ENCODE measurements at places on chromosomes 2 and 18. TPM values are rescaled to one million over a fixed set of nuclear protein-coding genes. Genes with fewer than 3 reads are reported as not detected.

The CTLA4 gene
- total RNA-seq = 1.8 TPM

The SIGLEC15 gene
- 0.91 TPM for total RNA-seq

GRCh38 chr18:36153203-36153602 lies 23.5 kb downstream of the ELP2 start:
- no peaks in the 10 kb centered on the region for H3K27me3 ChIP-seq
- H3K4me3 ChIP-seq = no peak overlapping the region
- H3K36me3 ChIP-seq = peaks cover 10% of the 10 kb centered on the region
- peak overlapping the region; percentile 35 for H3K27ac ChIP-seq
- no peaks in the 10 kb centered on the region for H3K4me1 ChIP-seq

The CPO gene
- 0.58 TPM for total RNA-seq

DNA sequence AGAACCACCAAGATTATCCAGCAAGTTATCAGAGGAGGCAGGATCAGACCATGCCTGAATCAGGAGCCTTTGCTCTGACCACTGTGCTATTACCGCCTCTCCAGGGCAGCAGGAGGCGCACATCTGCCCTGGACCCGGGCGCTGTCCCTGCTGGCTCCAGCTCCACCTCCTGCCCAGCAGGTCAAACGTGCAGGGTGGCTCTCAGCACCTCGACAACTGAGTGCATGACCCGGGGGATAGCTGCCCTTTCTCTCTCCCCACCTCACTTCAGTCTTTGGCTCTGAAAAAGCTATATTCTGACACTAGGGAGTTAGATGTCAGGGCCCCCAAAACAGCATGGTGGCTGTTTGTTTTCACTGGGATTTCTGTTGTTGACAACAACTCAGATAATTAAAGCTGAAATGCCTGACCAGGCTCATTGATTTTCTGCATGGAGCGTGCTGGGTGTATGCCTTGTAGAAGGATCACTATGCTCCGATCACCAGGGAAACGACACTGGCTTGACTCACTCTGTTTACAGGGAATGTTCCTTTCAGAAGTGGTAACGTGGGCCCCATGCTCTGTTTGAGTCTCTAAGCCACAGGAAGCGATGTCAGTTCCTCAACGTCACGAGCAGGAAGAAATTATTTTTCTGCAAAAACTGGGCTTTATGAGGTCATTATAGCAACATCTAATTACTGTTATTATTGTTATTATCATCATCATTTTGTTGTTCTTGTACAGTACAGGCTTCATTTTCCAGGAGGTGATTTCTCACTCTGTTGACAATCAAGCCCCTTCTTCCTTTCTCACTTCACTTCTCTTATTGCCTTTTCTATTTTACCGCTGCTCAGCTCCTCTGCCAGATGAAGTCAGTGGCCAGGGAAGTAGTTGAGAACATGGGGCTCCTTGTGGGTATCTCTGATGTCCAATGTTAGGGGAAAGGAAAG lies 125.6 kb downstream of the PLB1 start:
- H3K27ac ChIP-seq = peak overlapping the region; percentile 83
- no peaks in the 10 kb centered on the region for H3K27me3 ChIP-seq
- H3K36me3 ChIP-seq = no peaks in the 10 kb centered on the region
- DNase-seq = peak; percentile 78

DNA sequence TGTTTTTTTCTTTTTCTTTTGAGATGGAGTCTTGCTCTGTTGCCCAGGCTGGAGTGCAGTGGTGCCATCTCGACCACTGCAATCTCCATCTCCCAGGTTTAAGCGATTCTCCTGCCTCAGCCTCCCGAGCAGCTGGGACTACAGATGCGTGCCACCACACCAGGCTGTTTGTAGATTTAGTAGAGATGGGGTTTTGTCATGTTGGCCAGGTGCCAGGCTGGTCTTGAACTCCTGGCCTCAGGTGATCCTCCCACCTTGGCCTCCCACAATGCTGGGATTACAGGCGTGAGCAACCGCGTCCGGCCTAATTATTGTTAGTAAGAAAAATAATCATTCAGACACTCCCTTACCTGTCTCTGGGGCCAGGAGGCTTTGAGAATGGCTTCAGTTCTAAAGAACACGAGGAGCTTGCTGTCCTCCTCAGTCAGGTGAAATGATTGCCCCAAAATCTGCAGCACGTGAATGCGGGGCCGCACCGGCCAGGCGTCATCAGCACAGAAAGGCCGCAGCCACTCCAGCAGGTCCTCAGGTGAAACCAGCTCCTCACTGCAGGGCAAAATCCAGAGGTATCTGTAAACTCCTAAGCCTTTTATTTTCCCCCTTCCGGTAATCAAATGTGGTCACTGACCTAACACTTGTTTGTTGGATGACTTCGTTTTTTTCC lies 342.6 kb downstream of the NBAS start:
- no peak overlapping the region for H3K4me3 ChIP-seq
- H3K4me1 ChIP-seq = no peaks in the 10 kb centered on the region
- no peaks in the 10 kb centered on the region for H3K27me3 ChIP-seq
- peaks cover 6% of the 10 kb centered on the region for H3K36me3 ChIP-seq
- DNase-seq = no peak

GRCh38 chr2:132560562-132560961 lies 109.4 kb downstream of the LYPD1 start:
- H3K4me1 ChIP-seq = no peaks in the 10 kb centered on the region
- no peak overlapping the region for H3K27ac ChIP-seq
- no peak for DNase-seq
- H3K4me3 ChIP-seq = no peak overlapping the region
- H3K36me3 ChIP-seq = no peaks in the 10 kb centered on the region

GRCh38 chr18:58894930-58895329 lies 30.3 kb downstream of the ZNF532 start:
- peaks cover 9% of the 10 kb centered on the region for H3K4me1 ChIP-seq
- no peak overlapping the region for H3K4me3 ChIP-seq
- peak overlapping the region; percentile 60 for H3K27ac ChIP-seq
- no peaks in the 10 kb centered on the region for H3K36me3 ChIP-seq
